ENCODE measurements at places on chromosomes 3 and 15.

DNA sequence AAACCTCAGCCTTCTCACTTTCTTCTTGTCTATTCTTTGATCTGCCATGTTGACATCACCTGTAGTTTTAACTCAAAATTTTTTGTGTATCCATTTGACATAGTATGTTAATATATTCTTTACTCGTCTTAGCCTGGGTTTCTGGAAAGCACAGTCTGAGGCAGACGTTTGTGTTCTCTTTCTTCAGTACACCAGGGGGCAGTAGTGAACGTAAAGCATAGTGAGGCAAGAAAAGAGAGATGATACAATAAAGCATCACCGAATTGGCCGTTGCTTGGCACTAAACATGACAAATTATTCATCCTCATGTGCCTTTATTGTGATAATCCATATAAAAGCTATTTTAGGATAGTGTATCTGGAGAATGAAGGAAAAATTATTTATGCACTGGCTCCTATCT, 141.0 kb upstream of the MYRIP start:
- DNase-seq: peak; percentile 13

DNA sequence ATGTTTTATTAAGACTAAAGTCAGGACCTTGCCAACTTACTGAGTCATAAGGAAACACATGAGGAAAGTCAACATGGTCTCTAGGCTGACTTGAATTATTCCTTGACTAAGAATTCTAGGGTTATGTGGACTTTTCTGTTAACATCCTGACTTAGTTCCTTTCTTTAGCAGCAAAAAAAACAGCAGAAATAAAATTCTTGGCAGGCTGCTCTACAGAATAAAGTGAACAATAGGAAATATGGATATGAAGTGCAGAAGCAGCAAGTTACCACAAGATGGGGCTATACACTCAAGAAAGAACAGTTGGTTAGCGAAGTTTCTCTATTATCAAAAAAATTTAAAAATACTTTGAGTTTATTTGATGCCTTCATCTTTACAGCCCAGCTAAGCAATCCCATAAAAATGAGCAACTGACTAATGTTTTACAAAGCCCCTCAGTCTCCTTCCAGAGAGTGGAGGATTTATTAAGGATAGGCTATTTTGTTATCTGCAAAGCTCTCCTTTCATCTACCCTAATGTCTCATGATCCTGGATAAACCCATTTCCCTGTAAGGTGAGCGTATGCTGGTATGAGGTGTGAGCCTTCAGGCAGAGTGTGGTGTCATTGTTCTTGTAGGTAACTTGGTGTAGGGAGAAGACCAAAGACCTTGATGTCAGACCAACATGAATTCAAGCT, 23.1 kb upstream of the MCCC1 start:
- peak; percentile 75 for DNase-seq

GRCh38 chr3:160473221-160473620, 23.6 kb upstream of the TRIM59 start:
- no peak for DNase-seq

- DNase-seq: peak; percentile 80
Observed at GRCh38 chr15:70701891-70702568, 61.3 kb downstream of the UACA start.

GRCh38 chr3:37987315-37987697, 3.3 kb upstream of the VILL start:
- no peak for DNase-seq

- no peak for DNase-seq
Observed at GRCh38 chr3:120650311-120650710, 31.7 kb downstream of the HGD start.

DNA sequence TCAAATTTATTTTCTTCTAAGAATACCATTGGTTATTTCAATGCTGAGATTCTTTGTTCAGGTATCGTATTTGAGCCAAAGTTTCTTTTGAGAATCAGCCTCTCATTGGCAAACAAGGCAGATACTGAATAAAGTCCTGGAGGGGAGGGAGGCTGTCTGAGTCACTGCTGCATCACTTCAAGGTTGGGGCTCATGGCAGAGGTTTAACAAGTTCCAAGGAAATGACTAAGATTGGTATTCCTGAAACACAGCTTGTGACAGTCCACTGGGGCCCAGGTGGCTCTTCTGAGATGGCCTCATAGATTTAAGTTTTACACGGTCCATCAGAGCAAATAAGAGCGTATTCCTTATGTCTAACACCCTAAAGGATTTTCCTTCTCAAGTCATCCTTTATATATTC, 213.8 kb upstream of the STAC start:
- peak; percentile 89 for DNase-seq

GRCh38 chr15:70219256-70219895, 121.7 kb upstream of the TLE3 start:
- no peak for DNase-seq

GRCh38 chr3:11037241-11037873, 44.8 kb downstream of the SLC6A1 start:
- DNase-seq: no peak

- no peak for DNase-seq
Observed at GRCh38 chr15:75059607-75060006, 36.2 kb downstream of the PPCDC start.

GRCh38 chr3:22292681-22293080, 541.7 kb upstream of the ZNF385D start:
- no peak for DNase-seq

- peak; percentile 86 for DNase-seq
Observed at GRCh38 chr3:142586803-142587406, 8.4 kb upstream of the ATR start.

DNA sequence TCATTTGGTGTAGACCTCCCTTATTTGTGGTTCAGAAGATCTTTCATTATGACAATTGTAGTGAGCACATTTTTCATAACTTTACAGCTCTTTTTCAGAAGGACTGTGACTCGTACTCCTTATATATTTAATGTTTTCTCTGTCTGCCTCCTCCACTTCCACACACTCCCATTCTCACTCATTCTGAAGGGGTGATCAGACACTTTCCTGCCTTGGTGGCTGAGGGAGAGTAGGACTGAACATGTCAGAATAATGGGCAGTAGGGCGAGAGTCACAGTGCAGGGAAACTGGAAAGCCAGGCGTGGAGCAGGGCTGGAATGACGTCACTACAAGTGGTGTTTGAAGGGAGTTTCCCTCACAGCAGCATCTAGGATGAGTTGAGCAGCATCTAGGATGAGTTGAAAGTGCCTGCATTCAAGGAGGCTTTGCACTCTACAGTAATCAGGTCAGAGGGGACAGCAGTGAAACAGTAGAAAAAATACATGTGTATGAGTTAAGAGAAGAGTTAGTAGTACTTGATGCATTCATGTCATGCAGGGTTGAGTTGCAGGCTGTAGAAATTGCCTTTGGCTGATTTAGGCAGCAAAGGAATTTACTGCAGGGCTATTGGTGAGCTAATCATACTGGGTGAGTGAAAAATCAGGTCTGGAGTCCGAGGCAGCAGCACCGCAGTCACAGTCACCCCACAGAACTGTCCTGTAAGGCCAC, 36.3 kb upstream of the FBXL22 start:
- no peak for DNase-seq

DNA sequence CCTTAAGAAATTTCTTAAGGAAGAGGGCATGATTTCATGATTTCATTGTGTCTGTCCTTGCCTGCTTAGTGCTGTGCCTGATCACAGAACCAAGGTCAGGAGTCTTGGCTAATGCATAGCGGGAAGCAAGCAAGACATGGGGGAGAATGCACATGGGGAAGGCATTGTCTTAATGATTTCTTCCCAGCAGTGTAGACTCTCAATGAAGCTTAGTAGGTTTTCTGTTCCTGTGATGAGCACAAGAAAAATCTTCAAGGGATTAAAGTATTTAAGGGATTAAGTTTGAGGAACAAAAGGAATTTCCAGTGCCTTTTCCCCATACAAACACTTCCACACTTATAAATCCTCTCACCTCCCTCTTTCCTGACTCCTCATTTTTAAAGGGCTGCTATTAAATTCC, 46.9 kb upstream of the SEMA6D start:
- no peak for DNase-seq

DNA sequence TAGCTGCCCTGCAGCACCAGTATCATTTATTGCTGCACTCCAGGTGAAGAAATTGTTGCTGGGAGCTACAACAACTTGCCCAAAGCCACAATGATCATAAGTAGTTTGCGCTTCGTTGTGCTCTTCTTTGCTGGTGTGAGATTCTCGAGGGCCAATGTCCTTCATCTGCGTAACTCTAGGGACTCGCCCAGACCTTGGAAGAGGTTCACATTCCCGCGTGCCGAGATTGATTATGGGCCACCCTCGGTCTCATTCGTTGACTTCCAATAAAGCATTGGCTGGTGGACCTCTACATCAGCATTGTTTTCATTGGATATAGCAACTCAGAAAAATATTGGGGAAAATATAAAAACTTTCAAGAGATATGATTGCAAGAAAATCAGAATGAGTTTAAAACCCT, 423 bp upstream of the PHLDB2 start:
- no peak for DNase-seq

- no peak for DNase-seq
Observed at GRCh38 chr15:41566121-41566885, 7.3 kb downstream of the TYRO3 start.

GRCh38 chr15:48722764-48723661, 77.5 kb upstream of the FBN1 start:
- peak; percentile 11 for DNase-seq

DNA sequence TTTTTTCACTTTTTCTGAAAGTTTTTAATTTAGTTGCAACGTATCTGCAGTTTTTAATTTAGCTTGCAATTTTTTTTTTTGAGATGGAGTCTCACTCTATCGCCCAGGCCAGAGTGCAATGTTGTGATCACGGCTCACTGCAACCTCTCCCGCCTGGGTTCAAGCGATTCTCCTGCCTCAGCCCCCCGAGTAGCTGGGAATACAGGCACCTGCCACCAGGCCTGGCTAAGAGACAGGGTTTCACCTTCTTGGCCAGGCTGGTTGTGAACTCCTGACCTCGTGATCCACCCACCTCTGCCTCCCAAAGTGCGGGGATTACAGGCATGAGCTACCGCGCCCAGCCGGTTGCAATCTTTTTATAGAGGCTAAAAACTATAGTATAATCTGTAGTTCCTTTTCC, 142.9 kb upstream of the ALCAM start:
- DNase-seq: no peak

DNA sequence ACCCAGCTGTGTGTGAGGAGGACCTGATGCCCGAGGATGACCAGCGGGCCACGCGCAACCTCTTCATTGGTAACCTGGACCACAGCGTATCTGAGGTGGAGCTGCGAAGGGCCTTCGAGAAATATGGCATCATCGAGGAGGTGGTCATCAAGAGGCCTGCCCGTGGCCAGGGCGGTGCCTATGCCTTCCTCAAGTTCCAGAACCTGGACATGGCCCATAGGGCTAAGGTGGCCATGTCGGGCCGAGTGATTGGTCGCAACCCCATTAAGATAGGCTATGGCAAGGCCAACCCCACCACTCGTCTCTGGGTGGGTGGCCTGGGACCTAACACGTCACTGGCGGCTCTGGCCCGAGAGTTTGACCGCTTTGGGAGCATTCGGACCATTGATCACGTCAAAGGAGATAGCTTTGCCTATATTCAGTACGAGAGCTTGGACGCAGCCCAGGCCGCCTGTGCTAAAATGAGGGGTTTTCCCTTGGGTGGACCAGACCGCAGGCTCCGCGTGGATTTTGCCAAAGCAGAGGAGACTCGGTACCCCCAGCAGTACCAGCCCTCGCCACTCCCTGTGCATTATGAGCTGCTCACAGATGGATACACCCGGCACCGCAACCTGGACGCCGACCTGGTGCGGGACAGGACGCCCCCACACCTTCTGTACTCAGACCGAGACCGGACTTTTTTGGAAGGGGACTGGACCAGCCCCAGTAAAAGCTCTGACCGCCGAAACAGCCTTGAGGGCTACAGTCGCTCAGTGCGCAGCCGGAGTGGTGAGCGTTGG, 1.5 kb downstream of the RBM15B start:
- DNase-seq: no peak

DNA sequence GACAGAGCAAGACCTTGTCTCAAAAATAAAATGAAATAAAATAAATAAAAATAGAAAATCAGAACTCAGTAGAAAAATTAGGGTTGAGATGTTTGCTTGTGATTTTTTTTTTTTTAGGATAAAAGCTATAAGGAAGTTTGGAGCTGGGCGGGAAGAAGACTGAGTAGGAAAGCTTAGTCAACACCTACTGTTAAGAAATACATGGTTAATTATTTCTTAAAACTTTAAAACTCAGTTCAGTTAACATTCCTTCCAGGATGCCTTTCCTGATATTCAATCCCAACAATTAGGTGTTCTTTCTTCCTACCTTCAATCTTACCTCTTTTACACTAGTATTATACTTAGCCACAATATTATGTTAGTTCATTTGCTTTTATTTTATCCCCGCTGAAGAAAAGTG, 246.2 kb downstream of the LSAMP start:
- DNase-seq: no peak

GRCh38 chr15:70048578-70049514, 48.9 kb downstream of the TLE3 start:
- no peak for DNase-seq

- no peak for DNase-seq
Observed at GRCh38 chr3:69828817-69829216, 89.6 kb downstream of the MITF start.

GRCh38 chr3:180181387-180181786, 144.7 kb upstream of the PEX5L start:
- DNase-seq: no peak

DNA sequence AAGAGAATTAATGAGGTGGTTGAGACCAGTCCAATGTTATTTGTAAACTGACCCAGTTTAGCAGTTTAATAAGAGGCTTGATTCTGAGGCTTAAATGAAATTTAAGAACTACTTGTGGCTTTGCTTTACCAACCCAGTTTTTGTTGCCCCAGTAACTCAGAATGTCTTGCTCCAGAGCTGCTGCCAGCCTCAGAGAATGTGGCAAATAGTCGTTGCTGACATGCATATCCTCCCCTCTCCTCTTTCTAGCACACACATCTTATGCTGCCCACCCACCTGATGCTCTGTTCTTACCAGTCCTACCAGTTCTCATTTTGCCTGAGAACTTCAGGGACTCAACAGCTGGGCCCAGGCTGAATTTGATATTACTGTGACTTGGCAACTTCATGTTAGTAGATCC, 92.4 kb upstream of the TSC22D2 start:
- no peak for DNase-seq

GRCh38 chr3:158775426-158776410, 26.1 kb upstream of the MFSD1 start:
- DNase-seq: no peak

DNA sequence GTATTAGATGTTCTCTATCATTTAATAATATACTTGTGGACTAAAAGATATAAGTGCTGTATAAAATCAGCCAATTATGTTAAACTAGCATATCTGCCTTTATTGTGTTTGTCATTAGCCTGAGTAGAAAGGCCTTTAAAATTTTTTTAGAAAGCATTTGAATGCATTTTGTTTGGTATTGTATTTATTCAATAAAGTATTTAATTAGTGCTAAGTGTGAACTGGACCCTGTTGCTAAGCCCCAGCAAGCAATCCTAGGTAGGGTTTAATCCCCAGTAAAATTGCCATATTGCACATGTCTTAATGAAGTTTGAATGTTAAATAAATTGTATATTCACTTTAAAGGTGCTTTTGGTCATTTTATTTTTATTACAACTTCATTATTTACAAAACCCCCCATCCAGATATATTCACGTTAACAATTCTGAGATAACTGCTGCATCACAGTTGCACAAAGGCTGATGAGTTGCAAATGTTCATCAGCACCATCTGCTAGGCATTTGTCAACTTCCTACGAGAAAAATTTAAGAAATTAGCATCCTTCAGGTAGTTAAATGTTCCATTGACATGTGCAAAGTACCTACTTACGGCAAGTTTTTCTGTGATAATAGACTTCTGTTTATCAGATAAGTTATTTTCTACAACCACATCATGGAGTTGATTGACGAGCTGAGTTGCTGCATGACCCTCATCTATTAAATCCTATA, 6.3 kb downstream of the EIF4A2 start:
- no peak for DNase-seq

Measured in SW 1271 (cell line).